GM12891 (cell line): ENCODE measurements at places on chromosomes 1 and 21.

DNA sequence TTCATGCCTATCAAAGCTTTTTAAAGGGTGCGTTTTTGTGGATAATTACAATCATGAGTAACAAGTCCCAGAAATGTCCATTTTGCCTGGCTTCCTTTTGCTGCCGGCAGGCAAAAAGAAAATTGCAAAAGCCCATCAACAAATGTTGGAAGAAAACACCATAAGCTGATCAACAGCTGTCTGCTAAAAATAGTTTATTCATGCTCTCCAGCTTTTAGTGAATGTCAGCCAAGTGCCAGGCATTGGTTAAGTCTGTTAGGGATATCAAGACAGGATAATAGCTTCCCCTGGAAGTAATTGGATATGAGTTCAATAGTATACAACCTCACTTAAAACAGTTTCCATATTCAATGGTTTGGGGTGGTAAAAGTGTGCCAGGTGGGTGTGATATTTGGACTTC lies 13.6 kb upstream of the AGMAT start:
- DNase-seq = no peak

DNA sequence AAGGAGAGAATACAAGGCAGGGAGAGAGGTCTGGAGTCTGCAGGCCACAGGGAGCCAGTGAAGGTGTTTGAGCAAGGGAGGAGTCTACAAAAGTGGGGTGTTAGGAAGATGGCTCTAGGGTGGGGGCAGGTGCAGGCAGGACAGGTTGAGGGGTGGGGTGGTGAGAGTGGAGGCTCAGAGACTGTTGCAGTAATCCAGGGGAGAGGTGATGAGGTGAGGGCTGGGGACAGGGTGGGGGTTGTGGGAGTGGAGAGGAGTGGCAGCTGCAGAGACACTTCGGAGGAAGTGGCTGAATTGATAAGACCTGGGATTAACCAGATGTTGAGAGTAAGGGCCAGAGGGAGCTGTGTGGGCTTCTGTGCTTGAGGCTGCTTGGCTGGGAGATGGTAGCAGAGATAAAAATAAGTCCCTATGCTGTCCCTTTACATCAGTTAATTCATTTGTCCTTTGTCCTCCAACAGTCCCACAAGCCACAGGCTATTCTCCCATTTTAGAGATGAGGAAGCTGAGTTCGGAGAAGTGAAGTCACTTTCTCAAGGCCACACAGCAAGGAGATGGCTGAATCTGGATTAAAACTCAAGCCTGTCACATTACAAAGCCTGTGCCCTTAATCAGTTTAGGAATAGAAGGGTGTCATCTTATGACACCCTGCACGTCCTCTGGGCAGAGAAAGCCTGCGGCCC lies 54.8 kb upstream of the SYNC start:
- no peak for DNase-seq

DNA sequence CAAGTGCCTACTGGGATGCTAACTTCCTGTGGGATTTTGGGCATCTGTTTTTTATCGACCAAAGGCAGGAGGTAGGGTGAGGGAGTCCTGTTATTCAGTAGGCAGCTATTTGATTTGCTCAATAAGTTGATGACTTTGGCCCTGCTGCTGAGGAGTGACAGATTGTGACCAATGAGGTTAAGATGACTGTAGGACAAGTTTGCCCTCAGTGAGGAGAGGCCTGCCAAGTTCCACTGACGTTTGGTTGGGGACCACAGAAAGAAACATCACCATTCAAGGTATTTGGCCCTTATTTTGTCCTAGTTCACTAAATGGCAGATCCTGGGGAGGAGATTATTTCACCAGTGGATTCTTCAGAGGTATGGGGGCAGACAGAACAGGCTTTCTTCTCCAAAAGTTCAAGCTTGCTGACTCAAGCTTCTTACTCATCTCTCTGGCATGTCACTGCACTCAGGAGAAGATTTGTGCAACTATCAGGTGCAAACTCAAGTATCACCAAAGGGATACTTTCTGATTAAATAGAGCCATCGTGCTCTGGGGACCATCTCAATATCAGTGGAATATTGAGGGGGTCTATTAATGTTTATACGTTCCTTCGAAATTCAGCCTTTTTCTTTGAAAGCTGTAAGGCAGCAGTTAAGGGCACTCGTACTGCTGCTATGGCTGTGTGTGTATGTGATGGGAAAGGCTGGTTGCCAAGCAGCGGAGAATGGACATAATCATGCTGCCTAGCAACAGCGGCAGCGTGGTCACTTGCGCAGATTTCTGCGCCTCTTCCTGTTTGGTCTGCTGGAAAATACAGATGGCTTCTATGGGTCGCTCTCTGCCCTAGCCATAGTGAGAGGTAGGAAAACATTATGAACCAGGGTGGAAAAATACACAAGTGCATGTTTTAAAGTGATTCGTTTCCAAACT lies 78.7 kb downstream of the PBX1 start:
- DNase-seq = no peak

- DNase-seq = no peak
These were observed 37.4 kb downstream of the VANGL1 start for GRCh38 chr1:115679141-115679611.

- no peak for DNase-seq
These were observed 12.2 kb downstream of the PFKL start for GRCh38 chr21:44312089-44312488.

GRCh38 chr21:41987310-41987709 lies 22.9 kb downstream of the ZBTB21 start:
- no peak for DNase-seq

DNA sequence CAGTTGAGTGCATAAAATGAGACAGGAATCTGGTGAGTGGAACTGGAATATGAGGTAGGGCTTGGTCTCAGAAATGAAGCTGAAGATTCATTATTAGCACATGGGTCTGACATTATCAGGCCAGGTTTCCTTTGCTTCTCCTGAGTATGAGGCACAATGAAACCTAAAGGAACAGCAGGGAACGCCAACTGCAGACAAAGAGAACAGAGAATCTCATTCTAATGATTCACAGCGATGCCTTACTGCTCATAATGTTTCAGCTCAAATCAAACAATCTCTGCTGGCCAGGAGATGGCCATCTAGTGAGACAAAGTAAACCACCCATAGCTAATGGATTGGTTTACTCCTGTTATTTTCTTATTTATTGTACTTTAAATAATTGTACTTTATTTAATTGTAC lies 133.5 kb downstream of the C1orf21 start:
- DNase-seq = no peak

GRCh38 chr21:20882462-20883407 lies 115.5 kb upstream of the NCAM2 start:
- no peak for DNase-seq

GRCh38 chr1:178704833-178705232 lies 20.2 kb upstream of the RALGPS2 start:
- no peak for DNase-seq

DNA sequence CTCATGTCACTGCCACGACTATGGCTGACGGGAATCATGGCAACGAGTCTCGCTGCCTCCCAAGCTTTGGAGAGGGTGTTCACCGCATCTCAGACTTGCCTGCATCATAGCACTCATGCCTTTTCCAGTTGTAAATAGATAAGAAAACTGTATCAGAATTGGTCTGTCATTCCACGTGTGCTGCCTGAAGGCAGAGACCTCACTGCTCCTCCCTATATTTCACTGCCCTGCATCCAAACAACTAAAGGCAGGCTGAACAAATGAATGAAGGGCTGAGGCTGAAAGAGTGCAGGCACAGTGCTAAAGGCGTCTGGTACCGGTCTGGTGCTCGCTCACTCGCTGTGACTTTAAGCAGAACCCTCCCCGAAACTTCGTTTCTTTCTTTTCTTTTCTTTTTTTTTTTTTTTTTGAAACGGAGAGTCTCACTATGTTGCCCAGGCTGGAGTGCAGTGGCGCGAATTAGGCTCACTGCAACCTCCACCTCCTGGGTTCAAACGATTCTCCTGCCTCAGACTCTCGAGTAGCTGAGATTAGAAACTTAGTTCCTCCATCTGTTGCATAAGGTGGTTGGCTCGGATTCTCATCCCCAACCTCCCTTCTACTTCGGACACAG lies 542 bp downstream of the EIF2B3 start:
- no peak for DNase-seq

DNA sequence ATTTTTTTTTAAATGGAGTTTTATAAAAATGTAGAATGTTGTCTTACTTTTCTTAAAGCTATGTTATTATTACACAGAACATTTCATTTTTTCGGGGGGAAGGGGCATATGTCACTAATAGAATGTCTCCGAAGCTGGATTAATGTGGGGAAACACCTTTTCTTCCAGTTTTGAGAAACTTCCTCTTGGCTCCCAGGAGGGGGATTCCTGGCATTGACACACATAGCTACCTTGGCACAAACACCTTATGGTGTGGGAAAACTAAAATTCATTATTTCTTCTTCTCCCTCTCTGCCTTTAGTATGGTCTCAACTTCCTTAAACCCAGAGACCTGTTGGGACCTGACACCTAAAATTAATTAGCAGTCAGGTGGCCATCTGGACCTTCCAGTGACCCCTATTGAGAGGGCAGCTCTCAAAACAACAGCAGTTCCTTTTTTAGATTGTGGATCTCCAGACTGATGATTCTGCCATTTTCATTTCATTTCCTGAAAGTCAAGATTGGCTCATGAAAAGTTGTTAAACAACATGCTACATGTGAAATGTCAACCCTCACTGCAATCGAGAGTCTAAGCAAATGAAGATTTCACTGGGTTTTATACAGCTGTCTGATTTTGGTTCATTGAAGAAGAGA lies 70.1 kb upstream of the EDEM3 start:
- DNase-seq = no peak

- DNase-seq = peak; percentile 41
These were observed 846 bp upstream of the PER3 start for GRCh38 chr1:7783178-7783711.

- no peak for DNase-seq
These were observed 717.3 kb downstream of the MATN1 start for GRCh38 chr1:30005972-30006619.

GRCh38 chr1:204320382-204320804 lies 39.3 kb downstream of the PLEKHA6 start:
- DNase-seq = no peak

- DNase-seq = no peak
These were observed 982 bp downstream of the SCCPDH start for GRCh38 chr1:246725191-246725590.
